ENCODE measurements at places on chromosomes 6 and 20. TPM values are rescaled to one million over a fixed set of nuclear protein-coding genes. Genes with fewer than 3 reads are reported as not detected.

GRCh38 chr6:107116328-107116892 lies 1.1 kb upstream of the BEND3 start:
- no peak for DNase-seq

DNA sequence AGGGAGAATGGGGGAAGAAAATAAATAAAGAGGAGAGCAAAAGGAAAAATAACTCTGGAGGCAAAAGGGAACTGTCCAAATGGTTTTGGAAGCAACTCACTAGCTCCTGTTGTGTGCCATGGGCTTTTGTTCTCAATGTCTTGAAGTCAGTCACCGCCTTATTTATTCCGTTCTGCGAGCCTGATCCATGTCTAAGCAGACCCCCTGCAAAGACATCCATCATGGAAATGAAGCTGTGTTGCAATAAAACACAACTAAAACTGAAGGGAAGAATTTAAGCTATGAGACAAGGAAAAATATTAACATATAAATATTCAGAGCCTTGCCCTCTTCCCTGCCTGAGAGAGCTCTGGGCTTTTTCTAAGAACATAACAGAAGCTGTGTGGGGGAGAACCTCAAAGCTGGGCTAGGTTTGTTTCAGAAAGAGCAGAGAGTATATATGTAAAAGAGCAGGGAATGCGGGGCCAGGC lies 373.2 kb upstream of the CNR1 start:
- DNase-seq: no peak

GRCh38 chr6:90066697-90067096 lies 172.4 kb downstream of the GJA10 start:
- no peak for DNase-seq

- DNase-seq: no peak
Observed at GRCh38 chr6:30598912-30599624, 18.0 kb downstream of the PPP1R10 start.

DNA sequence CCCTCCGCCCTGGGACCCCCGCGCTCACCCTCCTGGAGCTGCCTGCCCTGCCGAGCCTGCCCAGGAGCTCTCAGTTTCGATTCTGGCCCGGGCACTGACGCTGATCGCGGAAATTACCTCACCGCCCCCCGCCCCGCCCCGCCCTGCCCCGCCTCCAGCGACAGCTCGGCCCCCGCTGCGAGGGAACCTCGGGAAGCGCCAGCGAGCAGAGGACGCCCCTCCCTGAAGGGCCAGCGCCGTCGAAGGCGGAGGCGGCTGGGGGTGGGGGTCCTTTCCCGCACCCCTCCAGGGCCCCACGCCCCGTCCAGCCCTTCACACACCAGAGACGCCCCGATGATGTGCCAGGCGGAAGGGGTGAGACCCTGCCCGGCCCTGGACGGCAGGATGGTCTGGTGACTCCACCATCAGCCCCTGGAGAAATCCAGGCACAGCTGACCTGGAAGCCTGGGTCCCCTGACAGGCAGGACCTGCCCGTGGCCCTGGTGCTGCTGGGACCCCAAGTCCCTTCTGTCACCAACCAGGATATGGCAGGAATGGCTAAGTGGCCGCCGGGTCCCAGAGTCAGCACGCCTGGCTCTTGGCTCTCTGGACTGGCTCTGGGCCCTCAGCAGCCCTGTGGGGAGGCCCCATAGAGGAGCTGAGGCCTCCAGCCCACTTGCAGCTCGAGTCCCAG lies at the start of gene HELZ2:
Gene HELZ2 (minus strand): TSS at position 84 of the 673 bp plus-strand sequence. CDS start 1,854 bp downstream, outside the sequence.
- DNase-seq: no peak

DNA sequence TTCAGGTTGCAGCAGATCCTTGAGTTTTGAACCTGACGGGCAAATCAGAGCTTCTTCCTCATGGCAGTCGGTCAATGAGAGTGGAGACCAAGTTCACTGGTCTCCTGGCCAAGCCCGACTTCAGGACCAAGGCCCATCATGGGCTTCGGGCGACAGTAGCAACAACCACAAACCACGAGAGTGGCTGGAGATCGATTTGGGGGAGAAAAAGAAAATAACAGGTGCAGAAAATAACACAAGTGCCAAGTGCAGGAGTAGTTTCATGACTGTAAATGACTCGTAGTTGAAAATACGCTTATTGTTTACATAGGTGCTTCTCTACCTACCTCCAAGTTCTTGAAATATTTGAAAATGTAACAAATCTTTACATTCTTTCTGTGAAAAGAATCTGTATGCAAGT lies 56.1 kb downstream of the DCBLD1 start:
- no peak for DNase-seq

- DNase-seq: no peak
Observed at GRCh38 chr6:50824552-50824951, 5.9 kb downstream of the TFAP2B start.

- peak; percentile 83 for DNase-seq
Observed at GRCh38 chr6:33846226-33846625, 42.4 kb upstream of the MLN start.

- no peak for DNase-seq
Observed at GRCh38 chr20:17943343-17943742, 25.3 kb downstream of the SNX5 start.

GRCh38 chr6:128595544-128595943 lies 75.1 kb upstream of the PTPRK start:
- no peak for DNase-seq

DNA sequence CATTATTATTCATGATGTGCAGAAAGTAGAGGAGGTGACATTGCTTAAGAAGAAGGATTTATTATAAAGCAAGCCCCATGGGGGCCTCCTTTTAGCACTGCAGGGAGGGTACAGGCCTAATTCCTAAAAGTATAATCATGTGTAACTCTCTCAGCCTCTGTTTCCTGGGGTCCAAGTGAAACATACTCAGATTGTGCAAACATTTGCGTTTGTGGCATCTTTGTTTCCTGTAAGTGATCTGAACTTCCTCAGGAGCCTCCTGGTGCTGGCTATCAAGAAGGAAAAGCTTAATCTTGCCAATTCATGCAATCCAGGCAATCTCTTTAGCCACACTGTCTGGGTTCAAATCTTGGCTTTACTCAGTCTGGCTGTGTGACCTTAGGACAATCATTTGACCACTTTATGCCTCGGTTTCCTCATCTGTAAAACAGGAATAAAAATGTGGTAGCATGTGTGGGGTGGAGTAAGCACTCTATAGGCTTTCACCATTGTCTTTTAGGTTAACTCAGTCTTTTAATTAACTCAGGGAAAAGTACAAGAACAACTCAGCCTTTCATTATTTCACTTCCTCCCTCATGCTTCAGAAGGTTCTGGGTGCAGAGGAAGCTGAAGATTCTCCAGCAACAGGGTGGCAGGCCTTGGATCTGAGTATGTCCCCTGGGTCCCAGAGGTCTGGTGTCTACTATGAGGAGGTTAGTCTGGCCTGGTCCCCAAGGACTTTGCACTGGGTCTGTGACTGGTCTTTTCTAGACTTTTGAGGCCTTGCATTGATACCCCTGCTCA lies 831 bp upstream of the SIRPB2 start:
- no peak for DNase-seq

DNA sequence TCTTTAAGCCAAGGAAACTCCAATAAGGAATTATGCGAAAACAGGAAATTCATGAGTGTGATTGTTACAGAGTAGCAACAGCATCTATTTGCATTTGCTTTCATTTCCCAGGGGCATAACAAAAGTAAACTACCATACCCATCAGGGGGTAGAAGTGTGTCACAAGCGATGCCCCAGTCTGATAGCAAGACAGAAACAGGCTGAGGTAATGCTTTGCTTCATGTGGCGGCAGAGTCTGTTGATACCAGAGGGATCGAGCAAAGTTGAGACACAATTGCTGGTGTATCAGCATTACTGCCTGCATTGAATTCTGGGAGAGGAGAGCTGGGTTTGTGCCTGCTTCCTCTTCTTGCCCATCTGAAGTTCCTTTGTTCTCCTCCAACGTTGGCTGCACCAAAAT lies 51.2 kb upstream of the LYRM2 start:
- DNase-seq: no peak

GRCh38 chr6:33317419-33317668 lies 200 bp downstream of the ZBTB22 start:
- DNase-seq: no peak

GRCh38 chr20:49657118-49657901 lies 56.4 kb downstream of the B4GALT5 start:
- no peak for DNase-seq

DNA sequence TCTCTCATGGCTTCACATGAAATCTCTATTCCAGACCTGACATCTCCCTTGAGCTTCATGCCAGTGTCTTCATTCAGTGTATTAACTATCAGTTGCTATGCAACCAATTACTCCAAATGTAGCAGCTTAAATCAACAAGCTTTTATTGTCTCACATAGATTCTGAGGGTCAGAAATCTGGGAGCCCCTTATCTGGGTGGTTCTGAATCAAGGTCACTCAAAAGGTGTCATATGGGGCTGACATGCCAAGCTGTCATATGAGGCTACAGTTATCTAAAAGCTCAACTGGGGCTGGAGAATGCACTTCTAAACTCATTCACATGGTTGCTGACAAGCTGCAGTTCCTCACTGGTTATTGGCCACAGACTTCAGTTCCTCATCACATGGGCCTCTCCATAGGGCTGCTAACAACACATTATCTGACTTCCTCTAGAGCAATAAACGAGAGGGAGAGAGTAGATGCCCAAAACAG lies 7.3 kb upstream of the CGA start:
- DNase-seq: no peak

DNA sequence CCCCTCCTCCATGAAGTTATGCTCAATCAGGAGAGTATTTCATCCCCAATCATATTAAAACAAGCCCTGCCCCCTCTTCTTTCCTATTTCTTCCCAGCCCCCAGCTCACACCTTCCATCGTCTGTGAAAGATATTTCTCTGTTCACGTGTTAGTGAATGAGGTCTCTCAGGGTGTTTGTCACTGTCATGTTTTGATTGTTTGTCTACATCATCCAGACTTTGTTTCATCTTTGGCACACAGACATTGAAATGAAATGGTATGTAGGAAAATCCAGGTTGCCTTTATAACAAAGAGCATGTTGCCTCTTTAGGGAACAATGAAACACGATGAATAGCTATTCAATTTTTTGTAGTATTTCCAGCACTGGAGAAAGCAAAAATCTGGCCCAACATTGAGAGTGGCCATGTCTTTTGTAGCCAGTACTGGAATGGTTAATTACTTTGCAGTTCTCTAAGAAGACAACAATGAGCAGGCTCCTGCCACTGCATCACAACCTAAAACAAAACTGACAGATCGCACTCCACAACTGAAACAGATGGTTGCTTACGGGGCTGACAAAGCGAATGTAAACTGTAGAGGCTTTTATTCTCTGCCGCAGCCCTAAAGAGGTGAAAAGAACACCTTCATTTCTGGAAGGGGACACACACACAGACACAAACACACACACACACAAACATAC lies 543.6 kb upstream of the CITED2 start:
- DNase-seq: no peak

- no peak for DNase-seq
Observed at GRCh38 chr6:22807818-22808217, 238.5 kb downstream of the HDGFL1 start.

DNA sequence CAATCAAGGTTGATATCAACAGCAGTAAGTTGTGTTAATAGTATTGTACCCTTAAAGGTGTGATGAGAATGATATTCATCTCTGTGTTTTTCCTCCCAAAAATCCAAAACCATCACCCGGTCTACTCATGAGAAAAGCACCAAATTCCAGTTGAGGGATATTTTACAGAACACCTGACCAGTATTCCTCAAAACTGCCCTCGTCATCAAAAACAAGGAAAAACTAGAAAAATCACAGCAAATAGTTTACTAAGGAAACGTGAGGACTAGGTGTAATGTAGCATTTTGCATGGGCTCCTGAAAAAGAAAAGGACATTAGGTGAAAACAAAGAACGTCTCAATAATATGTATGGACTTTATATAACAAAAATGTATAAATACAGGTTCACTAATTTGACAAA lies 394.4 kb upstream of the NRSN1 start:
- DNase-seq: no peak

DNA sequence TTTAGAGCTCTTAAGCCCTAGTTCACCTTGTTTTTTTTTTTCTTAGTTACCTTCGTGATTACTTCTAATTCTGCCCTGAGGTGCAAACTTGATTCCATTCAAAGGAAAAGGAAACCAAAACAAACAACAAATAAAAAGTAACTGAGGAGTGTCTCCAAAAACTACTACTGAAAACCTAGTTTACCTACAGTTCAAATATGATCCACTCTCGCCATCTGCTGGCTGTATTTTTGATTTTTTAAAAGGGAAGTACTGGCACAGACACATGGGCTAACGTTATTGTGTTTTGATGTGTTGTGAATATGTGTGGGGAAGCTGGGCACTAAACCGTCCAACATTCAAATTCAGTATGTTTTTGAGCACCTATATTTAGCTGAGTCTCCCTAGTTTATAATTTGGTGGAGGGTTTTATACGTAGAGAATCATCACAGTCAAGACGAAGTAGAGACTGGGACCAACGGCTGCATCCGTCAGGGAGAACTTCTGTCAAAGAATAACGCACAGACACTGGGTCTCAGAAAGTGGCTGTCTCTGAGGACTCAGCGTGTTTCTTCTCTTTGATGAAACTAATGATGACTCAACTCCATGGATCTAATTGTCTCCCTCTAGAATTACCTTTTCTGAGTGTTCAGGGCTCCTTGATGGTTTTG lies 373.5 kb upstream of the BTBD3 start:
- peak; percentile 50 for DNase-seq

DNA sequence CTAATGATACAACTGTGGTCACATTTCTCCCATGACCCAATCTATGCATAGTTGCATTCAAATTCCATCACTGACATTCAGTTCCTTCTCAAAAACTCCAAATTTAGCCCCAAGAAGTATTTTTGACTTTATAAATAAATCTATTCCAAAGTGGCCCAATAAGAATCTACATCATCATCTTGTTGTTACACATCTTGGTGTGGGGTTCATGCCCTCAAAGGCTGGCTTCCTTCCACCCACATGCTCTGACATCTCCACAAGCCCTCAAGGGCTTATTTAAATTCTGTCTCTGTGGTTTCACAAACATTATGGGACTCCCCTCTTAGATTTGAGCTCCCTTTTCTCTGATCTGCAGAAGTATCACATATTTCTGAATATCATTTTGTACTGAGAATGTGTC lies 585.3 kb upstream of the BTBD3 start:
- no peak for DNase-seq

DNA sequence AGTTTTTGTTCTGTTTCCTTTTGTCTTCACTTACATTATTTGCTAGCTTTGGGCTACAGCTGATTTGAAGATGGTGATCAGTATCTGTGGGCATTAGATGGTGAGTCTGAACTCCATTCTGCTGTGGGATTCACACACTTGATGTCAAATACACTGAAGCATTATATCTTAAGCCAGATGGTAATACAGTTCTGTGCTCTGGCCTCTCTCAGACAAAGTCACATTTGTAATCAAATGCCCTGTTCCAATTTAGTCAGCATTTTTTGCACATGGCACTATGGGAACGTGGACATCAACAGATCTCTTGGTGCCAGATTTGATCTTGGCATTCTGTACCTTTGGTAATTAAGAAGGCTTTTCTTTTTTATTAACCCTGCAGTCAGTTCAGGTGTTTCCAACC lies 56.0 kb downstream of the SASH1 start:
- no peak for DNase-seq

- no peak for DNase-seq
Observed at GRCh38 chr6:137443901-137444300, 50.3 kb downstream of the OLIG3 start.

The B3GALT4 gene
- polyA plus RNA-seq: 1.4 TPM

The DSP gene
- 63.1 TPM for polyA plus RNA-seq

The ZSCAN23 gene
- not detected for polyA plus RNA-seq

The CCN2 gene
- 46.4 TPM for polyA plus RNA-seq

The HRH3 gene
- polyA plus RNA-seq: not detected

The TRAM2 gene
- 7.7 TPM for polyA plus RNA-seq

The MLIP gene
- polyA plus RNA-seq: not detected

The C6orf15 gene
- polyA plus RNA-seq: 0.78 TPM

The PI3 gene
- 14.2 TPM for polyA plus RNA-seq

The POM121L2 gene
- polyA plus RNA-seq: not detected

The MEI4 gene
- not detected for polyA plus RNA-seq

The FOXA2 gene
- 1.0 TPM for polyA plus RNA-seq

The KIAA0408 gene
- polyA plus RNA-seq: not detected

The IL17F gene
- polyA plus RNA-seq: not detected

All from foreskin keratinocyte (primary cell).